Stimulated activated CD8-positive, alpha-beta memory T cell treated with anti-CD3 and anti-CD28 coated beads, Interleukin-4, amount 100 ng/mL, for 1 hour (primary cell): ENCODE measurements at places on chromosomes 7 and 10.

- DNase-seq, result no peak
Measured at GRCh38 chr10:80964955-80965614, 427.4 kb downstream of the SH2D4B start.

DNA sequence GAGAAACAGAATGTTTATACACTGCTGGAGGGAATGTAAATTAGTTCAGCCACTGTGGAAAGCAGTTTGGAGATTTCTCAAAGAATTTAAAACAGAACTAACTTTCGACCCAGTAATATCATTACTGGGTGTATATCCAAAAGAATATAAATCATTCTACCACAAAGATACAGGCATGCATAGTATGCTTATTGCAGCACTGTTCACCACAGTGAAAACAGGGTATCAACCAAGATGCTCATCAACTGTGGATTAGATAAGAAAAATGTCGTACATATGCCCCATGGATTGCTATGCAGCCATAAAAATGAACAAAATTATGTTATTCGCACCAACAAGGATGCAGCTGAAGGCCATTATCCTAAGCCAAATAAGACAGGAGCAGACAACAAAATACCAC lies 343.1 kb upstream of the KCND2 start:
- DNase-seq, result no peak

GRCh38 chr10:97673736-97674525 lies 13.1 kb downstream of the AVPI1 start:
- no peak for DNase-seq

DNA sequence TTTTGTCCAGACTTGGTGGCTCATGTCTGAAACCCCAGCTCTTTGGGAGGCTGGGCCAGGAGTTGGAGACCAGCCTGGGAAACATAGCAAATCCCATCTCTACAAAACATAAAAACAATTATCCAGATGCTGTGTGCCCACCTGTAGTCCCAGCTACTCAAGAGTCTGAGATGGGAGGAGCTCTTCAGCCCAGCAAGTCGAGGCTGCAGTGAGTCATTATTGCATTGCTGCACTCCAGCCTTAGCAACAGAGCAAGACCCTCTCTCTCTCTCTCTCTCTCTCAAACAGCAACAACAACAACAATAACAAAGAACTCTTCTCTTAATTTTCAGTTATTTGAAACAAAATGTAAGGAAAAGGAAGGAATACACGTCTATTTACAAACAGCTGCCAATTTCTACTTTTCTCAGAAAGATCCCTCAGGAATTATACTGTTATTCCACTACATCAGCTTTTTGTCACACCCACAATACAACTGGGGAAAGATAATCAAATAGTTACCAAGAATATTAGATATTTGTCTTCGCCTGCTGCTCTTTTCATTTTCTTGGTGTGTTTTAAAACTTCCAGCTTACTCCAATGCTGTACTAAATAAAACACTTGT lies 5.1 kb upstream of the TSPAN12 start:
- DNase-seq, result no peak

GRCh38 chr10:31701546-31701945 lies 227.1 kb downstream of the ARHGAP12 start:
- DNase-seq, result no peak

DNA sequence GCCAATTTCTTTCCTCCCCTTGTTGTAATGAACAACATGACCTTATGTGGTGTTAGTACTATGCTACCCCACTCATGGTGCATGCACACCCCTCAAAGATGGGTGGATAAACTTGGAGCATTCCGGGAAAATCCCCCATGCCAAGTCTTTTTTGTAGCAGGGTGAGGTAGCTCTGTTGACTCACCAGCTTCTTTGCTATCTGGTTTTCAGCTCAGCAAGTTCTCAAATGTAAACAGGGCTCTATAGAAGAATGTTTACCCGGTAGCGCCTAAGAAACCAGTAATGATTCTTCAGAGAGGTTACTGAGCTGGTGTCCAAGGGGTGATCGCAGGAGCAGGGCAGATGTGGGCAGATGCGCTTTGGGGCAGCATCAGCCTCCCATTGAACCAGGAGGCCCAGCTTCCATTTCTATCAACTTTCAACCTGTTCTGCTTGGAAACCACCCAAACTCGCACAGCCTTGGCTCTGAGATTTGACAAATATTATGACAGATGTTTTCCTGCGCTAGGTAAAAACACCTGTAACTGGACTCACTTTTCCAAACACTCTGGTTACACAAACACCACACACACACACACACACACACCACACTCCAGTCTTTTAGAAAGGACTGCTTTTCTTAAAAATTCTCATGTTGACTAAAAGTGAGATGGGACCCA lies 87.8 kb downstream of the ZRANB1 start:
- no peak for DNase-seq

DNA sequence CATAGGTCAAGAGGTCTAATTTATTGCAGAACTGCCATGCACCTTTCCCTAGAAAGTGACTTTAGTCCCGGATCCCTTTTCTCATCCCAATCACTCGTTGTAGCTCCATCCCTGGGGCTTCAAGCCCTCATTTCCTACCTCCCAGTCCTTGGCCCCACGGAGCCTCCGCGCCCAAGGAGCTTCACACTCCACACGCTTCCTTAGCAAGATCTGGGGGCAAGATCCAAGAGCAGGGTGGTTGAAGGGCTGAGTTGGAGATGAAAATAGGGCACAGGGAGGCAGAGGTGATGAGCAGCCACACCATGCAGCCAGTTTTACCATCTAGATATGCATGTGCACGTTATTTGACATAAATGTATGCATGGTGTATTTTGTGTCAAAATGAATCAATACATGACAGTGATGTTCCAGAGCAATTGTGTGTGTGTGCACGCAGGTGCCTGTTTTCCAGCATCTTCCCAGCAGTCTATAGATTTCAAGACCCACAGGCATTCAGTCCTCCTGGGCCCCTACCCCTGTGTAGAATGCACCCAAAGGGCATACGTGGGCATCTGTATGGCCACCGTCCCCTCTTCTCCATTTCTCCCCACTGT lies 6.0 kb upstream of the TRPV6 start:
- DNase-seq, result no peak

DNA sequence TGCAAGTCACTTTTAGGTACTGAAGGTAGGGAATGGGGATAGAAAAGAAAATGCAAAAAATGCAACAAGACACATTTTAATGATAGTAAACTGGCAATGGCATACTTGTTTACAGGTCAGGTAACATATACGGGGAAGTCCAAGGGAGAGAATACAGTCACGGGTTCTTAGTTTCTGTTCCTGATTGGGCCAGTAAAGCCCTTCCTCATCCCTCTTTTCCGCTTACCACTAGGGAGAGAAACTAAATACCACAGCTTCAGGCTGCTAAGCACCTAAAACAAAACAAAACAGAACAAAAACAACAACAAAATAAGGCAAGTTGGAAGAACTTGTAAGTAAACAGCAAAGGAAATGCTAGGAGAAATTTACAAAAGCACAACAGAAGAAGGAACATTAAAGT lies 65.2 kb upstream of the OGDHL start:
- DNase-seq, result no peak

DNA sequence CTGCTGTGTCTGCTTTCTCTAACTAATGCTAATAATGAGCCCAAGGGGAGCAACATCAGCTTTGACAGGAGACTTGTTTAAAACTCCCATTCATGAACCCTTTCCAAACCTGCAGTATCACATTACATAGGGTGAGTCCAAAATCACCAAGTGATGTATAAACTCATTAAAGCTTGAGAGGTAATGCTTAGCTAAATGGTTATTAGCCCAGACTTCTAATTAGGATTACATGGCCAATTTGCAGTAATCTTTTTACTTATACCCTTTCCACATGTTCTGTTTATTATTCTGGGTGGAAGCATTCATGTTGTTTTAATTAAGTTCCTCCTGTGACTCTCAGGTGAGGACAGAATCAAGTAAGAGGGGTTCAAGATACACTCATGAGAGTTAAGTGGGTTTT lies 17.5 kb downstream of the ZNF138 start:
- no peak for DNase-seq

GRCh38 chr7:43621729-43622448 lies 39.0 kb downstream of the STK17A start:
- DNase-seq, result no peak

DNA sequence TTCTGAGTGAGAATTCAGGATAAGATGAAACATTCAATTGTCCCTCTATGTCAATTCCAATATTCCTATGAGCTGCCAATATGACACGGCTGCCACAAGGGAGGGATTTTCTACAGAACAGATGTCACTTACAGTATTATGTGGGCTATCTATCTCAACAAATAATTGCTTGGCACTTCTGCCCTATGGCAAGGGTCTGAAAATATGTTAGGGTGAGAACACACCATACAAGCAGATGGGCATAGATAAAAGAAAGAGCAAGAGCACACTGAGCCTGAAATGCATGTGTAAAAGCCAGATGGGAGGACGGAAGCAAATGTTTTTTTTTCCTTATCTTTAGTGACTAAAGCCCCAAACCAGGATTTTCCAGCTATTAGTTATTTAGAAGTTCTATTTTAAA lies 70.1 kb upstream of the TFEC start:
- no peak for DNase-seq

GRCh38 chr7:99102809-99103690 lies 40.9 kb downstream of the SMURF1 start:
- no peak for DNase-seq

DNA sequence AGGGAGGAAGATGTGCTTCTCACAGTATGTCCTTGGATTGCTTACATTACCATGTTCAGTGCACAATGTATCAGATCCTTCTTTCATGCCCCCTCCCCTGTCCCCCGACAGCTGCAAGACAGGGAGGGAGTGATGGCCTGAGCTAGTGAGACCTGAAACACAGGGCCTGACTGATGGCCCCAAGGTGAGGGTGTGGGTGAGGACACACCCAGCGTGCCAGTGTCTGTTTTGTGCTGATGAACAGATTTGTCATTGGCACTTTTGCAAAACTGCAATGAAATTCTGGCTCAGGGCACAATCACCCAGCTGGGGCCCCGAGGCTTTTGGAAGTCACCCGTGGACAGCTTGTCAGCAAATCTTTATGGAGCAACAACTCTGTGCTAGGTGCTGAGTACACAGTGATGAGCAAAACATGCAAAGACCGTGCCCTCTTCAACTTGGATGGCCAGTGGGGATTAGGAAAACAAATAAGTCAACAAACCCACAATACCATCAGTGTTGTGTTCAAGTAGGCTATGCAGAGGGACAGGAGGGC lies 59.4 kb upstream of the EMX2 start:
- no peak for DNase-seq

- DNase-seq, result no peak
Measured at GRCh38 chr7:143399642-143400041, 9.0 kb downstream of the EPHA1 start.

DNA sequence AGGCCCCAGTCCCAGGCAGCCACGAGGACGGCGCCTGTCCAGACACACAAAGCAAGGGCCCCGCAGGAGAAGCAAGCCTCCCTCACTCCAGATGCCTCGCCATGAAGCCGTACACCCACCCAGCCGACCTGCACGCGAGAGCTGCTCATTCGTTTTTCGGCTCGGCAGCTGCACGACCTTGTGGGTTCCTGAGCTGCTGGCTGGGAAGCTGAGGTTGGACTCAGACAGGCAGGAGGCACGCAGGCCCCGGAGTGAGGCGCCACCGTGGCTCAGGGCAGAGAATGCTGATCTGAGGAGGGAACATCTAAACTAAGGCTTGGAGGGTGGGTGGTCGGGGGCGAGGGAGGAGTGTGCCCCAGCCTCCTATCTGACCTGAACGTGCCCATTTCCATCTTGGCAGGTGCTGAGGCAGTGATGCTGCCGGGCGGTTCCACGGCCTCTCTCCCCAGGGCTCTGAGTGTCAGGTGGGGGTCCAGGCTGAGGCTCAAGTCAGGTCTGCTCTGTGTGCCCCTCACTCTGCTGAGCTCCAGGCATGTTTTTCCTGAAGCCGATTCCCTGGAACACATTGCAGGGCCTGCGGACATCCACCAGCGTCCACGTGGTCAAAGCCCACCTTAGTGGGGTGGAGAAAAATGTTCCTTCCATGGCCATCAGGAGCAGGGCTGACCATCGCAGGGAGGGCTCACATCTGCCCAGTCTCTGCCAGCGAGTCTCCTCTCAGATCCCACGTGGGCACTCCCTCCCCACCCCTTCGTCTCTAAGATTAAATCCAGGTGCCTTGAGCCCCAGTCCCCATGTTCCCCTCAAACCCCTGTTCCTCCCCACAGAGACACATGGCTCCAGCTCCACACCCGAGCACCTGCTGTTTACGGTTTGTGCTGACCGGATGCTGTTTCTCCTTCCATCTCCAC lies 28.1 kb upstream of the FAM20C start:
- no peak for DNase-seq

- no peak for DNase-seq
Measured at GRCh38 chr10:91123261-91123660, 97.2 kb upstream of the PCGF5 start.

DNA sequence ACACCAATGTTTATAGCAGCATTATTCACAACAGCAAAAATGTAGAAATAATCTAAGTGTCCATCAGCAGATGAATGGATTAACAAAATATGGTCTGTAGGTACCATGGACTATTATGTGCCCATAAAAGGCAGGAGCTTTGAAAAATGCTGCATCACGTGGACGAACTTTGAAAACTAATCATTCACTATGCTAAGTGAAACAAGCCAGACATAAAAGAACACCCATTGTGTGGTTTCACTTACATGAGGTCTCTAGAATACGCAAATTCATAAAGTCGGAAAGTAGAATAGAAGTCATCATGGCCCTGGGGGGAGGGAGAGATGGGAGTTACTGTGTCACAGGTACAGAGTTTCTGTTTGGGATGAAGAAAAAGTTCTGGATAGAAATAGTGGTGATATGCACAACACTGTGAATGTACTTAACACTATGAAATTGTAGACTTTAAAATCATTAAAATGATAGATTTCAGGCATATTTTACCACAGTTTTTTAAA lies 377.3 kb downstream of the SDK1 start:
- DNase-seq, result no peak

GRCh38 chr10:80416479-80417098 lies 8.2 kb downstream of the PRXL2A start:
- no peak for DNase-seq

DNA sequence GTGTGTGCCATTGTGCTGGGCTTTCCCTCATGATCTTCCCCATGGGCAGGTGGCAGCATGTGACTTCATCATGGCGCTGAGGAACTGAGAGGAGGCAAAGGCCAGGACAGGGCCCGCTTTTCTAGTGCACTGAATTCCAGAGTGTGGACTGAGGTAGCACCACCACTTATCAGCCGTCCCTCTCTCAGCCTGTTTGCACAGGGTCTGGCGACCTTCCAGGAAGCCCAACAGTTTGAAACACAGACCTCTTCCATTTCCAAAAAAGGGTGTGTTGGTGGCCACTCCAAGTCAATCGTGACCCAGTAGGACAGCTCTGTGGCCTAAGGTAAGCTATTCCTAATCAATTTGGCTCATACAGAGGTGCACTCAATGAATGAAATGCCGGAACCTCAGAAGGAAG lies 4.4 kb downstream of the DNAJC30 start:
- DNase-seq, result no peak

DNA sequence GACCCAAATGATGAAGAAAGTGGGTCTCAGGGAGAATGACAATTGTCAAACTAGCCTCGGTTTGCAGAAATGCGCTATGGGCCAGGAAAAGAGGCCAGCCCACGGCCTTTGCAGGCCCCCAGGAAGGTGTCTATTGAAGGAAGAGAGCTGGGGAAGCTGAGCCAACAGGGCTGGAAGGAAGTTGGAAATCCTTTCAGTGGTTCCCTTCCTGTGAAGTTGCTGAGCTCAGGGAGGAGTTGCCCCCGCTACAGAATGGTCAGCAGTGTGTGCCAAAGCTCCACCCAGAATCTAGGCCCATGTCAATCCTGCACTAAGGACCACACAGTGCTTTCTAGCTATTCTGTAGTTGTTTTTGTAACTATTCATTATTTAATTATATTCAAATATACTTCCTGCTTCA lies 91.6 kb upstream of the ANLN start:
- DNase-seq, result no peak

- no peak for DNase-seq
Measured at GRCh38 chr10:3786295-3787015, 1.4 kb upstream of the KLF6 start.

GRCh38 chr7:74453322-74454011 lies at the start of gene GTF2IRD1:
GTF2IRD1 (plus strand) TSS chr7:74453906; CDS start chr7:74508081, 54,175 bp downstream.
- DNase-seq, result no peak
